Fibroblast of the aortic adventitia (primary cell): ENCODE measurements at places on chromosomes 2 and 18. TPM values are rescaled to one million over a fixed set of nuclear protein-coding genes. Genes with fewer than 3 reads are reported as not detected.
A peak's percentile ranks its signal among the peaks of the same experiment; 100 is the strongest.

GRCh38 chr2:190336420-190336819, 7.0 kb upstream of the INPP1 start:
- no peak for DNase-seq

GRCh38 chr18:79971986-79972385, 7.5 kb downstream of the HSBP1L1 start:
- DNase-seq = no peak

DNA sequence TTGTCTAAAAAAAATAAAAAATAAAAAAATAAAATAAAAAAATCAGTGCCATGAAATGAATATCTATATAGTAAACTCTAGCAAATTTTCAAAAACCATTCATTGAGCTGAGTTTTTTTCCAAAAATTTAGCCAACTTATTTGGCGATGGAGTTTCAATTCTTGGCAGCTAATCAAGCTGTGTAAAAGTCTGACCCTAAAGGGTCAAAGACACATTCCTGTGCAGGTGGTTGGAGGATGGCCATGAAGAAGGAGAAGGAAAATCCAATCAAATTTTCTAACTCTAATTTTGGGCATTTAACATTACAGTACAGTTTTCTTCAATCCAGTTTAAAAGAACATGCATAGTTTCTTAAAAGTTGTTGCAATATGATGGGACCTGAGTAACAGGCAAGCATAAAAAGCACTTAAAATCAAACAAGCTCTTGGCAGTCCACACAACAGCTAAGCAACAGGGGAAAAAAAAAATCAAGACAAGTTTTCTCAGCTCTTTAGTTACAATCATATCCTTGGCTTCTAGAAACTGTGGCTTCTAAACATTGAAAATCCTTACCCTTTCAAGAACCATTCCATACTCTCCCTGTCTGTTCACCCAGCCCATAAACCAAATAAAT, 54.5 kb downstream of the ACVR1 start:
- DNase-seq = peak; percentile 59

DNA sequence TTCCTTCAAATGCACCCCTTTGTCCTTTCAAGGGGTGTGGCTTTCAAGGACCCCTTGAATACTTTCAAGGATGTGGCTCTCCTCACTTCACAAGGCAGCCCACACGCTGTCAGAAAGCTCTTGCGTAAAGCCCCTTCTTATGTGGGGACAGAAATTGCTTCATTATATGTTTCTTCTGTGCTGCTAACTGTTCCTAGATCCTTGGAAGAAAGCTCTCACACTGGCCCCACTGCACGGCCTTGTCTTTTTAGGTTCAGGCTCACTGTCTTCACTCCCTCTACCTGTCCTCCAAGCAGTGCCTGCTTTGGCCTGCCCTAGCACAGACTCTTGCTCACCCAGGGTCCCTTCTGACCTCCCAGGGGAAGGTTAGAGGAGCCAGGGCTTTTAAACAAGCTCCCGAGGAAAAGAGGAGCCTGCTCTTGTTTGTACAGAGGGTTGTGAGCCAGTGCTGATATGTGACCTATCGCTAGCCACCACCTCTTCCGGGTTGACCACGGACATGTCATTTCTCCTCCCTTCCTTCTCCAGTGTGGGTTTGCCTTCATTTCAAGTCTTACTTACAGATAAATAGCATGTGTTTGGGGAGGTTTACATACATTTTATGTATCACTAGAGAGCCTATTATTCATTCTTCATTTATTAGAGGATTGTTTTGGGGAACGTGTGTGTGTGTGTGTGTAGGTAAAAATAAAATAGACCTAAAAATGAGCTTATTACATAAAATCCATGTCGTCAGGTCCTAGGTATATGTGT, 94.7 kb downstream of the RTN4 start:
- DNase-seq = no peak

GRCh38 chr2:196399722-196400691, 228.6 kb upstream of the STK17B start:
- DNase-seq = peak; percentile 100

Gene PLGLB1
- total RNA-seq = 1.5 and 4.9 TPM in 2 replicates

Gene UGT1A10
- total RNA-seq = 0.41 TPM in 1 of 2 replicates, not detected in the other
